Mesenteric fat pad (tissue), 1 donor: ENCODE measurements at places on chromosomes 1 and 21. TPM values are rescaled to one million over a fixed set of nuclear protein-coding genes. Genes with fewer than 3 reads are reported as not detected.

GRCh38 chr1:219177363-219177762 is 3.7 kb downstream of the LYPLAL1 start:
- no peak for DNase-seq

DNA sequence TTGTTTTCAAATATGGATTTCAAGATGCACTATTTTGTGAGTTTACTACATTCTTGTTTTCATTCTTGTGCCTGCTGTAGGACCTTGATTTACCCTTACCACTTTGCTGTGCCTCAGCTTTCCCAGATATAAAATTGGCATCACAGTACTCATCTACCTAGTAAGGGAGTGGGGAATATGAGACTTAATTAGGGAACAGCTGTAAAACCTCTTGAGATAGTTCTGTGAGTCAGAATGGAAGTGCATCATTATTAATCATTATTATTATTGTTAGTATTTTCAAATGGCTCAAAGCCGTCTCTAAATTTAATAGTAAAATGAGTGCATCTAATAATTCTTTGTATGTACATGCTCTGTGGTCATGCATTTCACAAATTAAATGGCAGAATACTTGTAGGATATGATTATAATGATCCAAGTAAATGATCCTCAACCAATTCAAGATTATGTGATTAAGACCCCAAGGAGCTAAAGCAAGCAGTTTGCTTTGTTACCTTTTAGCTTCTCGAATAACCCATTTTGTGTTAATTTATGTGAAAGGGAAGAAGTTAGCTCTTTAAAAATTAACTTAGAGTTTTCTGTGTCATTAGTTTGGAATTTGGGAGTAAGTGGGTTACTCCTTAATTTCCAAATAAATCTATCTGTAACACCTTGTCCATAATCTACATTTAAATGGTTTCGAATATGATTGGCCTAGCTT is 155.4 kb downstream of the NFIA start:
- no peak for DNase-seq

GRCh38 chr1:181126871-181127587 is 38.5 kb downstream of the IER5 start:
- DNase-seq: no peak

GRCh38 chr1:61453111-61453961 is 271.6 kb downstream of the TM2D1 start:
- DNase-seq: no peak

- no peak for DNase-seq
These were observed 576.9 kb upstream of the PTBP2 start for GRCh38 chr1:96144636-96145035.

GRCh38 chr1:220791285-220791684 is 4.6 kb downstream of the MTARC1 start:
- no peak for DNase-seq

GRCh38 chr1:44830900-44831304 is 12.2 kb downstream of the PTCH2 start:
- no peak for DNase-seq

DNA sequence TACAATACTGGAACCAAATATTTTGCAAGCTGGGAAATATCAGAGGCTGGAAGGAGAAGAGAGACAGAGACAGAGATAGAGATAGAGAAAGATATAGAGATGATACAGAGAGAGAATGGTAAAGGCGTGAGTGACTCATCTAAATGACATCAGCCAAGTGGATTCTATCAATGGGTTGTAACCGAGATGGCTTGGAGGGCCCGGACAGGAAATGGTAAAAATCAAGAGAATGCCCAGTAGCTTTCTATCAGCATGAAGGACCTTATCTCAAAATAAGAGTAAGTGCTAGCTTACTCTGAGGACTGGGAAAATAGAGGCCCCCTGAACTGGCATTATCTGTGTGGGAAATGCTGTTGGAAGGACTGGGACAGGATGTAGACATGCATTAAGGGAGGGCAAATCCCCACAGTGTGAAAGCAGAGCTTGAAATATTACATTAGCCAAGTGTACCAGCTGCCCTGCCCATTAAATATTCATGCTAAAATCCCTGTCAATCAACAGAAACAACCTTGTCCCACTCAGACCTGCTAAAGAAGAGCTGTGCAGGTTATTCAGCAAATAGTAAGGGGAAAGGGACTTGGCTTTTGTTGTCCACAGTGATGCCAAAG is 76.6 kb upstream of the ZNF644 start:
- DNase-seq: no peak

DNA sequence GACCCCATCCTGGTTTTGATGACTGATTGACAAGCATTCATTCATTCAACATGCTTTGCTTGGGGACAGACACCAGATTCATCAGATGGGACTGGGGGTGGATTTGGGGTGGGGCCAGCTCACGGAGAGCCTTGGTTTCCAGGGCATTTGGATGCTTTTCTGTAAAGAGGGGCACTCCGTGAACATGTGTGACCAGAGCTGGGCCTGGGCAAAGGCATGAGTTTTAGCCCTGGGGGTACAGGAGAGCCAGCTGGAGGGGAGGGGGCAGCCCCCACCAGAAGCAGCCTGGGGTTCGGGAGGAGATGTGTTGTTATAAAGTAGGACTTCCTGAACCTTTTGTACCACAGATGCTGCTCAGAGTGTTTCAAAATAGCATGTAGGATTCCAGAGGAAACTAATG is 99.7 kb downstream of the RIPK4 start:
- DNase-seq: no peak

- no peak for DNase-seq
These were observed 2.3 kb downstream of the DYRK3 start for GRCh38 chr1:206637605-206638004.

Gene CLCA1
- total RNA-seq: 0.29 TPM

Gene GNAT2
- total RNA-seq: not detected

Gene TNFRSF1B
- total RNA-seq: 95.6 TPM
